ENCODE measurements at places on chromosomes 3 and 15.

GRCh38 chr3:73999501-73999900, 374.8 kb upstream of the PDZRN3 start:
- DNase-seq, result no peak

DNA sequence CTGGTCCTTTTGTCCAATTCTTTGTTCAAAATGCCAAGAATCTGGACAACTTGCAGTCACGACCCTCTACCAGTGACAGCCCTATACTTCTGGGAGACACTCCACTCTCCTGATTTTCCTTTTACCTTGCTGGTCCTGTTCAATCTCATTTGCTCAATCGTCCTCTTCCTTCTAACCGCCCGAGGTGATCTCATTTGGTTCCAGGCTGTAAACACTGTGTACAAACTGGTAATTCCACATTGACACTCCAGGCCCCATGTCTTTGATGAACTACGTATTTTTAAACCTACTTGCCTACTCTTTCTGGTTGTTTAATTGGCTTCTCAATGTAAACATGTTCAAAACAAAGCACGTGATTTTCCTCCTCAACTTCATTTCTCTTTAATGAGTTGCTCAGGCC, 23.7 kb upstream of the C3orf49 start:
- no peak for DNase-seq

GRCh38 chr3:7315037-7315436, 454.1 kb downstream of the GRM7 start:
- no peak for DNase-seq

DNA sequence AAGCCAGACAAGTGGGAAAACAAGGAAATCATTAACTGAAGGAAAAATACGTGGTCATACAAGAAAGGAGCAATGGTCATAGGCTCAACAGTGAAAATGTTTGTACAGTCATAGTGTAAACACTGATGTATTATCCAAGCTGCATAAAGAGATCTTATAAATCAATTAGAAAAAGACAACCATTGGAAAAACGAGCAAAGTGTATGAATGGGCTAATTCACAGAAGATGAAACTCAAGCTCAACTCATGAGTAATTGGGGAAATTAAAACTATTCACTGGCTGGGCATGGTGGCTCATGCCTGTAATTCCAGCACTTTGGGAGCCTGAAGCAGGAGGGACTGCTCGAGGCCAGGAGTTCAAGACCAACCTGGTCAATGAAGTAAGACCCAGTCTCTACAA, 6.4 kb upstream of the IGF2BP2 start:
- DNase-seq, result no peak

DNA sequence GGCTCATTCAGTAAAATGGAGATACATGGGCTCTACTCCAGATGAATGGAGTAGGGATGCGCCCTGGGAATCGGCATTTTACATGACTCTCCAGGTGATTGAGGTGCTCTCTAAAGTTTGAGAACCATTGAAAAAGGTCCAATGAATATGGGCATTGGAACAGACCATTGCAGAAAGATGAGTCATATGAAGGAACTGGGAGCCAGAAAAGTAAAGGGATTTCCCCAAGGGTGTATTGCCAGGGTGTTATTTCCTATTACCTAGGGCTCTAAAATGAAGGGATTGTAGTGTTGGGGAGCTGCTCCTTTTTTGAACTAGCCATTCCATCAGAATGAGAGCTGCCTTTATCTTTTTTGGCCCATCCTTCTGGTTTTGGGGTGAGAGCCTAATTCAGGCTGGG, 21.7 kb downstream of the CLDN11 start:
- no peak for DNase-seq

DNA sequence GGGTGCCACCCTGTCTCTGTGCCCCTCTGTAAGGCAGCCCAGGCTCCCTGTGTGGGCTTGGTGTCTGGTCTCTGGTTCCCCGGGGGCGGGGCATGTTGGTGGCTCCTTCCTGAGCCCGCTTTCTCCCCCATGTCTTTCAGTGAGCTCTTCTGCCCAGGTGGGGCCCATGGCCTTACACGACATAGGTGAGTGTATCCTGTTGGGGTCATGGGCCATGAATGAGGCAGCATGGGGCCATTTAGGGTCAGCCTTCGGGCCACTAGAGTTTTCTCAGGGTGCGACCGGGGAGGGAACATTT, 195.1 kb downstream of the UBE3A start:
- DNase-seq, result no peak

GRCh38 chr3:28569357-28569756, 220.7 kb upstream of the AZI2 start:
- no peak for DNase-seq

All from stimulated activated CD8-positive, alpha-beta memory T cell treated with anti-CD3 and anti-CD28 coated beads, Interleukin-15, amount 100 ng/mL, for 24 hours (primary cell).